ENCODE measurements at places on chromosomes 5 and 9.

DNA sequence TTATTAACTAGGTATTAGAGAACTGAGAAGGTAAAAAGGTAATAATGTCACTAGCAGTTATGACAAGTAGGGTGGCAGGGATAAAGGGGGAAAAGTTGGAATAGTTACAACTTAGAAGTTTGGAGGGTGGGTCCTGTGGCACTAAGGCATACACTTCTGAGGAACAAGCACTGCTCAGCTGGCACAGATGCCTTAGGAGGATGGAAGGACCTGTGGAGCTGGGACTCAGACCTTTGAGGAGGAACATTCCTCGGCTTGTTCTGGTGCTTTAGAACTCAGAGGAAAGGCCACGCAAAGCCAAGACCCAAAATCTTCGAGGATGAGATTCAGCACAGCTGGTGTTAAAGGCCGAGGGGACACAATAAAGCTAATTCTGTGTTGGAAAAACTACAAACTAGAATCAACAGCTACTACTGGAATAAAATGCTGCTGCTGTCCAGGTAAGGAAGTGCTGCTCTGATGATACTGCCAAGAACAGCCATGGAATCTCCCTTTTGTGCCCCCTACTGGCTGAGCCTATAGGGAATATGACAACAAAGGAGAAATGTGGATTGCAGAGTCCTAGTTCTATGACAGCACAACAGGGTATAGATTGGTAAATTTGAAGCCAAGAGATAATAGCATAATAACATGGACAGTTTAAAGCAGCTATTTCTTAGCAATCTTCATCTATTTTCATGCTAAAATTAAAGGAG is 126.7 kb downstream of the SLC25A46 start:
- DNase-seq: peak; percentile 53

- DNase-seq: peak; percentile 87
Observed at GRCh38 chr5:14204785-14205321, 61.7 kb downstream of the TRIO start.

- no peak for DNase-seq
Observed at GRCh38 chr5:175701797-175702196, 43.9 kb downstream of the HRH2 start.

DNA sequence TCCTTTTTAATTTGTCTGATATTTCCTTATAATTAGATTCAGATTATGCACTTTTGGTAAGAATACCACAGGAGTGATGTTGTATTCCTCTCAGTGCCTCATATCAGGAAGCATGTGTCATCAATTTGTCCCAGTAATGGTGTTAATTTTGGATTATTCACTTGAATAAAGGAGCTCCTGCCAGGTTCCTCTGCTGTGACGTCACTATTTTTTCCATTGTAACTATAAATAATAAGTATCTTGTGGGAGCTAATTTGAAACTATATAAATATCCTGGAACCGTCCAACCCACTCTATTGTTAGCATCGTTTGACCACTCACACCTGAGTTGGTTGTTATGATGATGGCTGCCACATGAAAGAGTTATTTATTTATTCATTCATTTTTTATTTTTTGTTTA is 107.9 kb downstream of the INVS start:
- peak; percentile 56 for DNase-seq

GRCh38 chr5:102031711-102032110 is 264.4 kb downstream of the SLCO4C1 start:
- DNase-seq: no peak

GRCh38 chr9:30015073-30015472 is 2369.4 kb upstream of the ACO1 start:
- no peak for DNase-seq

GRCh38 chr5:38562444-38563210 is 6.2 kb upstream of the LIFR start:
- DNase-seq: no peak

GRCh38 chr9:122095010-122095767 is 2.1 kb upstream of the TTLL11 start:
- peak; percentile 68 for DNase-seq

- DNase-seq: no peak
Observed at GRCh38 chr5:74642543-74642863, 2.0 kb upstream of the ENC1 start.

DNA sequence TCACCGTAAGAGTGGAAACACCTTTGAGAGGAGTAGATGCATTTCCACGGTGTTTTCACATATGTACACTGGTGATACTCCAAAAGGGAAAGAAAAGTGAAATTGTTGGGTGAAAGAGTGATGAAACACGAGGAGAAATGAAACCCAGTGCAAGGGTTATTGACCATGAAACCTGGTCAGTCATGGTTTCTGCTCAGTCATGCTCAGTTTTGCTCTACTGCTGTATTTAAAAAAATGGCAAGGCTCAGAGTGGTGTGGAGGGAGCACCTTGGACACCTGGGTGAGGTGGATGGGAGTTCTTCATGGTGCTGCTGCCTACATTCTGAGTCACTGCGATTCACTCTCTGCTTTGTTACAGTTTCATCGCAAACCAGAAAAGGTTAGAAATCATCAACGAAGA is 32.3 kb downstream of the NTRK2 start:
- DNase-seq: no peak

DNA sequence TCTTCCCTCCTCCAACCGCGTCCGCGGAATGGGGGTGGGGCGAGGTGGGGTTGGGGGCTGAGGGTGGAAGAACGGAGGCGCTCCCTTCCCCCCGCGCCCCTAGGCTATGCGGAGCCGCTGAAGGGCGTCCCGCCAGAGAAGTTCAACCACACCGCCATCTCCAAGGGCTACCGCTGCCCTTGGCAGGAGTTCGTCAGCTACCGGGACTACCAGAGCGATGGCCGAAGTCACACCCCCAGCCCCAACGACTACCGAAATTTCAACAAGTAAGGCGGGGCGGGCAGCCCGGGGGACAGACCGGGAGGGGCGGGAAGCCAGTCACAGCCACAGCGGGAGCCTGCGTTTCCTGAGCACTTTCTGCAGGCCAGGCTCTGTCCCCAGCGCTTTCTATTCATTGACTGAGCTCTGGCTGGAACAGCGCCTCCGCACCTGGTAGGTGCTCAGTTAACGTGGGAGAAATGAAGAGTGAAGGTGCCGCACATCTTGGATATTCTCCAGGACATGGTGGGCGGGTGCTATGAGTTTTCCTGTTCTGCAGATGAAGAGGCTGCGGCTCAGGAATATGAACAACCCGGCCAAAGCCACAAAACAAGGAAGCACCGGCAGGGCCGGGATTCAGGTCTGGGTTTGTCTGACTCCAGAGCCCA is 11.3 kb downstream of the MYOZ3 start:
- peak; percentile 11 for DNase-seq

DNA sequence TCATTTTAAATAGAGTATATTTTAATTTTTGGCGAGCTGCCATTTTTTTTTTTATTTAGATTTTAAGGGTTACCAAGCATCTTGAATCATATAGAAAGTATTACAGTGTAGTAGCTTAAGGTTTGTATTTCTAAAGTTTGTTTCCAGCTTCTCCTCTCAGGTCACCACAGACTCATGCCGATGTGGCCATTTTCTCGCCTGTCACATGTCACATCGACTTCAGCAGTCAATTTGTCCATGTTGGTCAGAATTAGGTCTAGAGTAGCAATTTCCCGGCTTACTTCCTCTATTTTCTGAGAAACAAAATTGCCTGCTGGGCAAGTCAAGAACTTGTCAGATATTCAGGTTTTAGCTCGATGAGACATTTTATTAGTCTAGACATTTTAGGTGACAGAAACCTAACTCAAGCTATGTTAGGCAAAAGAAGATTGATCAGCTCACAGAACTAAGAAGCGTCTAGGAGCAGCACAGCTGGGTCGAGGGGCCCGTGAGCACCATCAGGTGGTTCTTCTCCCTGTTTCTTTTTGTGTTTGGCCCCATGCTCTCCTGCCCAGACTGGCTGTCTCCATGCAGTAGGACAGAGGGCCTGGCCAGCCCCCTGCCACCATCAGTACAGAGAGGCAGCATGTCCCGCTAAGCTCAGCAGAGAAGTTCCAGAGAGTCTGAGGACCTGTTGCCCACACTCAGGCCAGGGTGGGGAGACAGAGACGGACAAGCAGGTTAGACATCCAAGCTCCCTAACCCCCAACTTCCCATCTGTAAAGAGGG is 48.4 kb upstream of the AFAP1L1 start:
- no peak for DNase-seq

DNA sequence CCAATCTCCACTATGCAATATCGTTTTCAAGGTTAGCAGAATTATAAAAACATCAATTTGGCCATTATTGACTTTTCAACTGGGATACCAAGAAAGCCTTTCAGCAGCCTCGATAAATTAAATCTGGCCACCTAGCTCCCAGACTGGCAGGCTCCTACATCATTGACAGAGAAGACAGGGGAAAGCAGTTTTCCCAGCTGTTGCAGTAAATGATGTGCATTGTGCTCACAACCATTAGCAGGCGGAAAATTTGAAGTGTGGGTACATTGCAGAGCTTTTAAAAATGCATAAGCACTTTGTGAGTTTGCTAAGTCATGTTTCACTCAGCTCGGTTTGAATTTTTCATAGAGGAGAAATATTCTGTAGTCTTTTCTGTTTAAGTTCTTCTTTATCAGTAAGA is 297.9 kb downstream of the KCTD16 start:
- DNase-seq: no peak

DNA sequence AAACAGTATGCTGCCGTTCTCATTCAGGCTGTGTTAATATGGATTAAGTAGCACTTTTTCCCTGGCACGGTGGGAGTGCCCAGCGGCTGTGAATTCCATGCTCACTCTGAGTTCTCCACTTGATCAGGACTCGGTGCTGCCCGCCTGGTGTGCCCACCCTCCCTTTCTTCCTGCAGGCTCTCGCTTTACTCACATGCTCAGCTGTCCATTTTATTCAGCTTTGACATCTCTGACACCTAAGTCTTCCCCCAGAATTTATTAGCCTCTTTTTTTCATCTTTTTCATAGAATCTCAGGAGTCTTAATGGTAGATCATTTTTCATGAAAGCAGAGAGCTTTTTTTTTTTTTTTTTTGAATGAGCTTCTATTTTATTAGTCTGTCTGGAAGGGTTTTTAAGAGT is 626.5 kb downstream of the IRX1 start:
- DNase-seq: no peak

DNA sequence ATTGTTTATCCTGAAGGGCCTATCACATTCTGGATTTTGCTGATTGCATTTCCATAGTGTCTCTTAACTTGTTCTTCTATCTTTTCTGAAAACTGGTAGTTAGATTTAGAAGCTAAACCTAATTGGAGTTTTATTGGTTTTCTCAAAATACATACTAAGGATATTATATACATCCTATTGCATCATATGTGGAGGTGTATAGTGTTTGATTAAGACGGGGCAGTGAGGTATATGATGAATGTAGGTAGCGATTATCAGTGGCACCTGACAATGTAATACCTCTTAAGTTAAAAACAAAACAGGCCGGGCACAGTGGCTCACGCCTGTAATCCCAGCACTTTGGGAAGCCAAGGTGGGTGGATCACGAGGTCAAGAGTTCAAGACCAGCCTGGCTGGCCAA is 35.0 kb downstream of the TGFBR1 start:
- no peak for DNase-seq

- peak; percentile 43 for DNase-seq
Observed at GRCh38 chr5:167565189-167565954, 726.1 kb upstream of the WWC1 start.

DNA sequence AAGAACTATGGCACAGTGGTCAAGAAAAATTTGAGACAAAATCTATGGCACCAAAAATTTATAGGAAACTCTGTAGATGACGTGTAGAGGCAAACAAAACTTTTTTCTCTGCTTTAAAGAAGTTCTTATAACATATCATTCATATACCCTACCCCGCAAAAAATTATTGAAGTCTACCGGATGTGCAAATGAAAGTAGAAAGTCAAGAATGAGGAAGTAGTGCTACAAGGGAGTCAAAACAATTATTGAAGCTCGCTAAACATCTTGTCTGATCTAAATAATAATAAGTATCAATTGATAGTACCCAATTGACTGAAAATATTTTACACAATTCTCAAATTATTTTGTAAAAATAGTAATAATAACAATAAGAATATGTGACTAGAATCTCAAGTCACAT is 398.5 kb downstream of the TAF11L14 start:
- DNase-seq: no peak

- peak; percentile 30 for DNase-seq
Observed at GRCh38 chr5:151708126-151708525, 21.4 kb upstream of the SPARC start.

DNA sequence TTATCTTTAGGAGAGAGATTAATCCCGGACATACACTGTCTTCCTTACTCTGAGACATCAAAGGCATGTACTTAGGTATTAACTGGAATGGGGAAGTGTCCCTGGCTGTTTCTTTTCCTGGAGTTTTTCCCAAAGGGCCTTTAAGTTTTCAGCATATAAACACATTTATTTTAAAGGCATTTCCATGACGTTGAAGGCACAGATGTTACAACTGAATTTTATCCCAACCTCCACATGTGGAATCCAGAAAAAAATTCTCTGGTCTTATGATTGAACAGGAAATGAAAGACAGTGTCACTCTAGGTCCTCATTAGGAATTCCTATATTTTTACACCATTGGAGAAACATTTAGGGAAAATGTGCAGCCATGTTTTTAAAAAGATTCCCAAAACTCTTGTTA is 41.6 kb upstream of the SHOC1 start:
- no peak for DNase-seq

GRCh38 chr9:72622186-72622585 is 100.8 kb downstream of the TMC1 start:
- DNase-seq: no peak

GRCh38 chr9:98900725-98901124 is 43.0 kb upstream of the COL15A1 start:
- peak; percentile 30 for DNase-seq

- no peak for DNase-seq
Observed at GRCh38 chr5:68762201-68762600, 331.6 kb upstream of the SLC30A5 start.

DNA sequence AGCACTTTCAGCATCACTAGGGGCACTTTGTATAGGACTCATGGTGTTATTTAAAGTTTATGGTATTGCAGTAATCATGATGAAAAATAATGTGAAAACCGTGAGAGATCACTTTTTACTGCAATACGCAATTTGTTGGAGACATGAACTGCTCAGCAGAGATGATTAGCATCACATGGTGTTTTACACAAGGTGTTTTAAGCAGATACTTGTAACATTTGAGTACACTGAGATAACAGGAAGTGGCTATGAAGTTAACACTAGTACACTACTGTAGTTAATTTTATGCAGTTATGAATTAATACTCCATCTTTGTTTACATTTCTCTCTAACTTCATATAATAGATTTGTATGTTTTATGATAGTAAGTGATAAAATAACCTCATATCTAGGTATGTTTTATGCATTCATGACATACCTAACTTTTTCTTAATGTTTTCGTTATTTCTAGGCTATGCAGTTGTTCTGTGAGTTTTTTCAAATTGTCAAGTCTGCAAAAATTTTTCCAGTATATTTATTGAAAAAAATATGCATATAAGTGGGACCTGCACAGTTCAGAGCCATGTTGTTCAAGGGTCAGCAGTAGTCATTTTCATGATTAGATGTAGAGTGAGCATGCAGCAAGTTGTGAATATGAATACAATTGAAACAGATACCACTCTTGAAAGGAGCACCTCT is 13.0 kb downstream of the SUB1 start:
- no peak for DNase-seq

All from fibroblast of mammary gland (primary cell).